ENCODE measurements at places on chromosomes 11 and 22.

- DNase-seq: no peak
These were observed 67.3 kb upstream of the CSNK2A3 start for GRCh38 chr11:11420191-11420898.

DNA sequence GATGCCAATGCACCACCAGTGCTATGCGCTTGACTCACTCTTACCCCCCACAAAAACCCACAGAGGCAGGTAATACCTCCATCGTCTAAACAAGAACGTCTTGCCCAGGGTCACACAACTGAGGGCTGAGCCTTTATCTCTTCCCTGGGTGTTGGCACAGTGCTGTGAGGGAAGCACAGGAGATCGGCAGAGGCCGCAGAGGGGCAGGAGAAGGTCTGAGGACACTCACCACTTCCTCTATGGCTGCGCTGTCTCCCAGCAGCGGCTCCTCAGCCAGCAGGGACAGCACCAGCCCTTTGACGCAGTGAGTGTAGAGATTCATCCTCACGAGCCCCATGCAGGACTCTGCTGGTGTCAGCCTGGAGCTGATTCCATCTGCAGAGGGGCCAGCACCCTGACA is 19.9 kb downstream of the HPS4 start:
- DNase-seq: no peak

GRCh38 chr22:45640941-45641621 is 30.6 kb upstream of the ATXN10 start:
- no peak for DNase-seq

GRCh38 chr11:12704049-12704448 is 29.8 kb downstream of the TEAD1 start:
- no peak for DNase-seq

- peak; percentile 4 for DNase-seq
These were observed 32.9 kb upstream of the TECTA start for GRCh38 chr11:121067962-121068647.

- DNase-seq: no peak
These were observed 16.9 kb downstream of the TUB start for GRCh38 chr11:8097926-8098325.

GRCh38 chr22:45224331-45224730 is 16.4 kb downstream of the KIAA0930 start:
- no peak for DNase-seq

- no peak for DNase-seq
These were observed 961.5 kb downstream of the FAM181B start for GRCh38 chr11:81772166-81772565.

- DNase-seq: no peak
These were observed 52.8 kb downstream of the CCDC81 start for GRCh38 chr11:86427441-86427840.

- no peak for DNase-seq
These were observed 164.2 kb upstream of the B3GAT1 start for GRCh38 chr11:134576286-134576685.

GRCh38 chr11:109511598-109511997 is 89.6 kb downstream of the C11orf87 start:
- no peak for DNase-seq

- DNase-seq: no peak
These were observed 59.0 kb downstream of the UBASH3B start for GRCh38 chr11:122714484-122714883.

DNA sequence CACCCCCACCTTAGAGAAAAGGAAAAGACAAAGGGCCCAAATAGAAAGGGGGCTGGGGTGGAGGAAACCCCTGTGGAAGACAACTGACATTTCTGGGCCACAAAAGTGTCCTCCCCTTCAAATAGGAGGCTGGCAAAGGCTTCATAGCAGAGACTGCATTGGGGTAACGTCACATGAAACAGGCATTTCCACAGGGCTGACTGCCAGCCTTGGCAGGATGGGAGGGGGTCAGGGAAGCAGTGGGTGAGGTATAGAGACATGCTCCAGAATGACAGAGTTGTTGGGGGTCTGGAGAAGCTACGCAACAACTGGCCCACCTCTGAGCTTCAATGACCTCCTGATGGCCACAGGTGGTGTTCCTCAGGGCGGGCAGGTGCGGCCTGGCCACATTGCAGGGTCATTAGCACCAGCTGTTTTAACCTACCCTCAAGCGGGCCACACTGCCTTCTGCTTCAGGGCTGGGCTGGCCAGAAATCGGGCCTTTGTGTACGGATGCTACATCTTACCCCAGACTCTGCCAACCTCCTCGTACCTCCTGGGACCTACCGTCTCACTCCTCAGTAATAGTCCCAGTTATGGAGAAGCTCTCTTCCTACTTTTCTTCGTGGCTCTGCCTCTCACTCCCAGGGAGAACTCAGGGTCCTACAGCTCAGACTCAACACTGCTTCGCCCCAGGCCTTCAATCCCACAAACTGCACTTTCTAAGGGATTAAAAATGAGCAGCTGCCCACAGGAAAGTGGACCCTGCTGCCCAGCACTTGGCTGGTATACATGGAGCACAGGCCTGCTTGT is 160.0 kb upstream of the NCAM1 start:
- no peak for DNase-seq

DNA sequence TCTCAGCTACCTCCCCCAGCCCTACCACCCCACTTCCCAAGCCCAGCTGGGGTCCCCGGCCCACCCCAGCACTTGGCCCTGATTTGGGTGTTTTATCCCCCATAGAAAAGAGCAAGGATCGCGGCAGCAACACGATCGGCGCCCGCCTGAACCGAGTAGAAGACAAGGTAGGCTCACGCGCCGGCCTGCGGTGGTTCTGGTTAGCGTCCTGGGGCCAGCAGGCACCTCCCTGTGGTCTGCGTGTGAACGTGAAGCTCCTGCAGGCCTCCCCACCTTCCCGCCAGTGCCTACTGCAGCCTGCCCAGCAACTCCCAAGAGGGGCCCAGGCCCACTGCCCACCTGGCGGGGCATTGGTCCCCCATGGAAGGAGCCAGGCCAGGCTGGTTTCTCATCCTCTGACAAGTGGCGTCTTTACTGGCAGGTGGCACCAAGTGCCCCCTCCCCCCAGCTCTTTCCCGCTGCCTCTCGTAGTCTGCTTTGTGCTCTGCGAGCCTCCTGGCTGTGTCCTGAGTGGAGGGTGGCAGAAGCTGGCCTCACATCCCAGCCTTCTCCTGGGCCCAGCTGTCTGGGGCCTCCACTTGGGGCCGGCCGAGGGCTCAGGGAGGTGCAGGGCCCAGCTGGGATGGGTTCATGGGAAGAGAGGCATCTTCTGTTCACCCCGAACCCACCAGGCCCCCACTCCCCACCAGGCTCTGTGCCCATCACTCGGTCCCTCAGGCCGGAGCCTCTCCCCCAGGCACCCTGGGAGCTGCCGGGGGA is 78.3 kb upstream of the KCNQ1OT1 start:
- peak; percentile 24 for DNase-seq

DNA sequence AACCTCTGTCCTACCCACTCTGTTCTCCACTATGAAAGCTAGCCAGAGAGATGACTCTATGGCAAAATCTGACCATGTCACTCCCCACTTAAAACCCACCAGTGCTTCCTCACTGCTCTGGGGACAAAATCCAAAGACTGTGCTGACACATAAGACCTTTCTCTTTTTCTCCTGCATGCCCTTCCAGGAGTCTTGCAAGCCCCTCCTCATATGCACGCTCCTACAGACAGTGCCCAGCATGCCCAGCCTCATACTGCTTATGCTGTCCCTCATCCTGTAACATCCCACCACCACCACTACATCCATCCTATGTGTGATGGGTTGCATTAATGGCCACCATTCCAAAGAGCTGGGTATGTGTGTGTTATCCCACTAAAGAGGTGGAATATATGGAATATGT is 118.3 kb downstream of the BUD13 start:
- no peak for DNase-seq

DNA sequence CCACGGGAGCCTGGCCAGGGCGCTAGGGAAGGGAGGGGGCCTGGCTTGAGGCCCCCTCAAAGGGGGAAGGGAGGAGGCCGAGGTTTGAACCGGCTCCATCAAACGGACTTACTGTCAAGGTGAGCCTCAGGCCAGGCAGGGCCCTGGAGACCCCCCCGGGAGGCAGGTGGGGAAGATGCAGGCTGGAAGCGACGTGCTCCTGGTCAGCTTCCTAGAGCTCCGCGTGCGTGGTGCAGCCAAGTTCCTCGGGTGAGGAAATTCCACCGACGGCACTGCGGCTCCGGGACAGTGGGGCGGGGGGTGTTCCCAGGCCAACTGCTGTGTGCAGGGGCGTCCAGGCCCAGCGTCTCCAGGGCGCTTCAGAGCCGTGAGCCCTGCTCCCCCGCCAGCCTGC is 7.2 kb upstream of the TRABD start:
- no peak for DNase-seq

GRCh38 chr11:66892911-66893310 is 36.0 kb downstream of the LRFN4 start:
- no peak for DNase-seq
